ENCODE measurements at places on chromosomes 7 and 10. TPM values are rescaled to one million over a fixed set of nuclear protein-coding genes. Genes with fewer than 3 reads are reported as not detected.

Gene CYP3A4
- total RNA-seq, result not detected

Gene STEAP1B
- total RNA-seq, result 20.3 TPM

Gene GPC2
- 5.3 TPM for total RNA-seq

DNA sequence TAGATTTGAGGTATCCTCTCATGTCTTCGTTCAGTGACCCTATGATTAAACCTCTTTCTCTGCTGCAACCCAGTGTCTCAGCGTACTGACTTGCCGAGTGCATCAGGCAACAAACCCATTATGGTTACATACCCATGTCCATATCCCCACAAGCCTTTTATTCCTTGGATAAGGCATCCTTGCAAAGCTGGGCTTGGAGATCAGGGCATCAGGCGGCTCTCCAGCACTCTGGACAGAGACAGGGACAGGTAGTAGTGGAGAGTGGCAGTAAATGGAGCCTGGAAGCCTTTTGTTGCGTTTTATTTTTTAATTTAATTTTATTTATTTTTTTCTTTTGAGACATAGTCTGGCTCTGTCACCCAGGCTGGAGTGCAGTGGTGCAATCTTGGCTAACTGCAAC is 32.0 kb upstream of the NPFFR1 start:
- DNase-seq, result no peak
- H3K27me3 ChIP-seq, result no peaks in the 10 kb centered on the region
- no peak overlapping the region for H3K4me3 ChIP-seq
- H3K36me3 ChIP-seq, result no peaks in the 10 kb centered on the region
- H3K27ac ChIP-seq, result no peak overlapping the region

DNA sequence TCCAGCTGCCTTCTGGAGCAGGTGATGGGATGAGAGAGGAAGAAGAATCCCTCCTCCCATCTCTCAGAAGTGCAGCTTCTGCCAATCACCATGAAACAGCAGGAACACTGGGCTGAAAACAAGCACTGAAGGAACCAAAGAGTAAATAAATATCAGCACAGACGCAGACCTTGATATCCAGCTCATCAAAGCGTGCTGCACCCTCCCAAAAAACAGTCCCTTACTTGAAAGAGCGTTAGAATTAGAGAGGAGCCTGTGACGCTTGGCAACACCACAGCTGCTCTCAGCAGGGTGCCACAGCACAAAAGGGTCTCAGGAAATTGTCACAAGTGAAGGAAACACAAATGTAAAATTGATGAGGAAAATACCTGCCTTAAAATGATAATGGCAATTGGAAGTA is 39.5 kb downstream of the KLF6 start:
- no peak overlapping the region for H3K4me3 ChIP-seq
- DNase-seq, result no peak
- no peaks in the 10 kb centered on the region for H3K27me3 ChIP-seq
- H3K4me1 ChIP-seq, result peaks cover 25% of the 10 kb centered on the region
- no peaks in the 10 kb centered on the region for H3K36me3 ChIP-seq
- H3K27ac ChIP-seq, result no peak overlapping the region

DNA sequence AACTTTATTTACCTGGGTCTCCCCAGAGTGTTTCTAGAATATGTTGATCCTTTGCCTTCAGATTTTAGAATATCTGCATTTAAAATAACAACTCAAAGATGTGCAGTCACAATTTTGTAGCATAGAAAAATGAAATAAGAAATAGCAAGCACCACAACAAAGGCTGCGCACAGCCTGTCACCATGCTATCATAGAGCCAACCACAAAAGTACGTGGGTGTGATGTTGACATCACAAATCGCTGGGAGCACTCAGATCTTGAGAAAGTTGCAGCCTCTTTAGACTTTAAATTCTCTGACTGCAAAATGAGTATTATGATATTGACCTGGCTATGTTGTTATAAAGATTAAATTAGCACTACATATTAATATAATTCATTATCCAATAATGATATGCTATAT is 177.9 kb downstream of the TNS3 start:
- peaks cover 96% of the 10 kb centered on the region for H3K36me3 ChIP-seq
- H3K27ac ChIP-seq, result no peak overlapping the region
- H3K4me3 ChIP-seq, result no peak overlapping the region
- H3K4me1 ChIP-seq, result no peaks in the 10 kb centered on the region
- no peak for DNase-seq

DNA sequence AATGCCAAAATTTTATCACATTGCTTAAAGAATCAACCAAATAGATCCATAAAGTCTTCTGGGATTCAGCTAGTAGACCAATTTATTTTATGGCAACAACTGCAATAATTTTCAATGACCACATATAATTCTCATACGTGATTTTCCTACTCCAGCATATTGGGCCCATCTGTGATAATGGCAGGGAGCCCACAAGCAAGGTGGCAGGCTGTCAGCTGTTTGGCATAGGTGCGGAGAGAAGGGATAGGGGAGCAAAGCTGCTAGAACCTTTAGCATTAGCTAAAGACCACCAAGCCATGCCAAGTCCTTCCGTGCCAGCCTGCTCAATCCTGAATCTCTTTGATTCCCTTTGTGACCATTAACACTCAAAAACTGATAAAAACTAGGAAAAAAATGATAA is 721.2 kb downstream of the XPNPEP1 start:
- H3K4me1 ChIP-seq, result no peaks in the 10 kb centered on the region
- DNase-seq, result no peak
- H3K4me3 ChIP-seq, result no peak overlapping the region
- no peaks in the 10 kb centered on the region for H3K27me3 ChIP-seq
- no peaks in the 10 kb centered on the region for H3K36me3 ChIP-seq

GRCh38 chr10:119373294-119374102 is 166.1 kb downstream of the GRK5 start:
- H3K4me1 ChIP-seq, result peaks cover 79% of the 10 kb centered on the region
- H3K36me3 ChIP-seq, result no peaks in the 10 kb centered on the region
- no peak overlapping the region for H3K4me3 ChIP-seq
- peak; percentile 20 for DNase-seq
